ENCODE measurements at places on chromosomes 3 and 15.

- DNase-seq = no peak
Measured at GRCh38 chr3:94043285-94043684, 14.9 kb upstream of the STX19 start.

- no peak for DNase-seq
Measured at GRCh38 chr15:35000511-35000910, 12.4 kb upstream of the ZNF770 start.

DNA sequence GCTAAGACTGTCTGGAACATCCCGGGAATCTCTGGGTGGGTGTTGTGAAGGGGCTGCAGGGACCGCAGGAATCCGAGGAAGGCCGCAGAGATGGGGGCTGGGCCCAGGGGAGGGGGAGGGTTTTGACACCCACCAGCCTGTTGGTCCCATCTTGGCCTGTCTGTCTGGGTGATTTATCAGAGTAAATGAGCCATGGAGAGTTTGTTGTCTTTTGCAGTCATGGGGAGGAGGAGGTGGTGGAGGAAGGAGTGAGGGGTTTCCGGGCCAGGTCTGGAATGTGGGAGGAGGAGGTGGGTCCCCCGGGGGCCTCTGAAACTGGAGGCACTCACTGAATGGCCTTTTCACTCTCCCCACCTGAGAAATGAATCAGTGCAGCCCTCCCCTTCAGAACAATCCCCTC lies 11.5 kb downstream of the SEMA3F start:
- no peak for DNase-seq

- DNase-seq = no peak
Measured at GRCh38 chr3:23945663-23945912, 502 bp downstream of the NR1D2 start.

DNA sequence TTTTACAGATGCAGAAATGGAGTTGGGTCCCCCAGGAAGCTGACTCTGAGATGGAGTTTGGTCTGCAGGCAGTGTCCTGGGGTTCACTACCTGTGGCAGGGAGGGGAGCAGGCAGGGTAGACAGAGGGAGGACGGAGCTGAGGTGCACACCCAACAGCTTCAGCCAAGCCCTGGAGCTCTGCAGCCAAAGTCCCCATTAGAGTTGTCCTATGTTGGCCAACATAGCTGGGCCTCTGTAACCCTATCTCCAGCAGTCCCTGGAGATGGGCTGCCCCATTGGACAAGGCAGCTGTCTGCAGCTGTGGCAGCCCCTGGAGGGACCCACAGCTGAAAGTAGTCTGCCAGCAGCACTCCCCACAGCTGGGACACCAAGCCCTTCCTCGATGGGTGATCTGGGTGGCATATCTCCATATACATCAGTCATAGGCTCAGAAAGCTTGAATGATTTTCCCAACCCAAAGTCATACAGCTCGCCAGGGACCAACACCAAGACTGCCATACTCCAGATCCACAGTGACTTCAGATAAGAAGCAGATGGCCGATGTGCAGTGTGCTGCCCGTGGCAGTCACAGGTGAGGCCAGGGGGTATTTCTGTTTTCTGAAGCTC lies 31.9 kb downstream of the STARD5 start:
- DNase-seq = no peak

- DNase-seq = no peak
Measured at GRCh38 chr3:150388498-150389418, 19.3 kb upstream of the TSC22D2 start.

- DNase-seq = no peak
Measured at GRCh38 chr3:191239407-191240031, 40.5 kb downstream of the OSTN start.

DNA sequence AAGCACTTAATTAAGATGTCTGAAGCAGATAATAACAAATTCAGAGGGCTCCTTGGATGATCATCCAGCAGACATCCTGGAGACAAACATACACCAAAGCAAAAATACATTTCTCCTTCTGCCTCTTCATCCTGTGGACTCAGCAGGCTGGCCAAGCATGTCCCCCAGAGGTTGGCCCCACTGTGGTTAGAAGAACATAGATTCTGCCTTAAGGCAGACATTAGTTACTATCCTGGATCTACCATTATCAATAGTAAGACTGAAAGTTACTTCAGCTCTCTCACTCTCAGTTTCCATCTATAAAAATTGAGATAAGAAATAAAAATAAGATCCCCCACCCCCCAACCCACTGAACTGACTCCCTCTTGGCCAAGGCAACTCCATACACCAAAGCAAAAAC lies 28.6 kb upstream of the TGFBR2 start:
- DNase-seq = no peak

GRCh38 chr3:14799146-14799545 lies 19.6 kb upstream of the FGD5 start:
- DNase-seq = no peak

- no peak for DNase-seq
Measured at GRCh38 chr3:36964817-36965216, 20.0 kb upstream of the TRANK1 start.

DNA sequence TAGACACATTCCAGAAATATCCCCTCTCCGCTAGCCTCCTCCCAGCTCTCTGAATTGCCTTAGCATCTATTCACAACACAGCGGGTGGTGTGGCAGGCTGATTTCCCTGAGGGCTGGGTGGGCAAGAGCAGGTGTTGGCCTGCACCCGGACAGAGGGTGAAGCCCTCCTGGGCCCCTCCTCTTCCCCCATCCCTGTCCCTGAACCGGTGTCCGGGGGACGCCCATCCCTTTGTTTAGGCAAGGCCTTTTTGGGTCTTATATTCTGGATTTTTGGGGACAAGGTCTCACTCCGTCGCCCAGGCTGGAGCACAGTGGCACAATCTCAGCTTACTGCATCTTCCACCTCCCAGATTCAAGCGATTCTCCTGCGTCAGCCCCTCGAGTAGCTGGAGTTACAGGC lies 55.2 kb upstream of the KLHL25 start:
- DNase-seq = no peak

- no peak for DNase-seq
Measured at GRCh38 chr3:46367811-46368210, 2.9 kb upstream of the CCR5 start.

DNA sequence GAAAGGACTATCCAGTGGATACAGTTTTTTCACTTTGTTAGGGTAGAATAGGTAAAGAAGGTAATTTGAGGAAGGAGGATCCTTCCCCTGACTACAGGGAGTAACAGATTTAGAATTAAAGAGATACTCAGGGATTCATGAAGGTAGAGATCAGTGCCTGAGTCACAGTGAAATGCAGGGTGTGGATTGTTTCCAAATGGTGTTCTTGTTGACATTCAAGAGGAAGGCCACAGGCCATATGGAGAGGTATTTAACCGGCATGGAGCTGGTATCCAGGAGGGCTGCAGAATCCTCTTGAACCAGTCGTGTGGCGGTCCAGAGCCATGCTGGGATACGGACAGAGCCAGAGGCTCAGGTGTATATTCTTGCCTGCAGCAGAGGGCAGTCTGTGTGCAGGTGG lies 28.2 kb downstream of the GYG1 start:
- DNase-seq = no peak

GRCh38 chr3:99330281-99330680 lies 308.1 kb upstream of the COL8A1 start:
- DNase-seq = no peak

DNA sequence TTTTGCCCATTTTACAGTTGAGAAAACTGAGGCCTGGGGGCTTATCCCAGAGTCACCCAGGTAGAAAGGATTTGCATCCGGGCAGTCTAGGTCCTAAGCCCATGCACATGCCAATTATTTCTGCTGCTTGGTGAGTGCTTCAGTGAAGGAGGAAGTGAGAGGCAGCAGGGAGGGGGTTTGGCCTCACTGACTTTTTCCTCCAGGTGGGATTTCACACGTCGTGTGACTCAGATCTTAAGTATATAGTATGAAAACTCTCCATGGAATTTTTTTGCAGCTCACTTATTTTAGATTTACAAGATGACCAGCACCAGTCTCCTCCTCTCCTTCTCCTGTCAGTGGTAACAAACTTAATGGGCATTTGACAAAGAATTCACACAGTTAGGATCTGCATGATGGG lies 4.6 kb downstream of the ITGA11 start:
- no peak for DNase-seq

DNA sequence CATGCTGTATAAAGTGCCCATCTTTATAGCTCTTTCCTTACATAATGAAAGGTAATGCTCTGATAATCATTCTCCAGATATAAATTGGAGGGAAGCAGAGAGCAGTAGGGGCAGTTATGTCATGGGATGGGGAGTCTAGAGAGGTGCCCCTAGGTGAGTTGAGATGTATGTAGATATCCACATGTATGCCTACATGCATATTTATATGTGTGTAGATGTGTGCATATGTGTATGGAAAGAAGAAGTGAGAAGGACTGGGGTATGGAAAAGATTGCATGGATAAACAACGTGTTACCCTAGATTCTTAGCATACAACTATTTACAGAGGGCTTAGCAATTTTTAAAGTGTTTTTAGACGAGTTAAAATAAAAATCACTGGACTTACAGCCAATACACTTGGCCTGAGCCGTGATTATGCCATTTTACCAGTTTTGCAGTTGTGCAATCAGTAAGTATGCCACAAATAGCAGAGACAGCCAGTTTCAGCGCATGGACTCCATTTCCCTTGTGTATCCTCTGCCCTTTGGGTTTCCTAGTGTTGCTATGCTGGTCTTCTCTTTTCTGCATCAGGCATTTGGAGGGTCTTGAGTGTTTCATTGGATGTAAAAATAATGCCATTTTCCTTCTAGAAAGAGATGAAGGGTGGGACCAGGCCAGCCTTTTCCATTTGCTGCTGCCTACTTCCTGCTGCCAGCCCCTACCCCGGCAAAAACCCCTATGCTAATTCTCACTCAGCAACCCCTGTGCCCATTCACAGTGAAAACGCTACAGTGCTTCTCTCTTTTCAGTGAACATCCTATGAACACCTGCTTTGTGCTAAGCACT lies 199.4 kb upstream of the NR2E3 start:
- DNase-seq = no peak

All from activated naive CD4-positive, alpha-beta T cell (primary cell).